D721Med (cell line): ENCODE measurements at places on chromosomes 7 and 10.

GRCh38 chr7:29442146-29442545 is 121.5 kb upstream of the PRR15 start:
- no peak for DNase-seq

- DNase-seq: no peak
Observed at GRCh38 chr7:121054925-121055324, 66.4 kb downstream of the CPED1 start.

DNA sequence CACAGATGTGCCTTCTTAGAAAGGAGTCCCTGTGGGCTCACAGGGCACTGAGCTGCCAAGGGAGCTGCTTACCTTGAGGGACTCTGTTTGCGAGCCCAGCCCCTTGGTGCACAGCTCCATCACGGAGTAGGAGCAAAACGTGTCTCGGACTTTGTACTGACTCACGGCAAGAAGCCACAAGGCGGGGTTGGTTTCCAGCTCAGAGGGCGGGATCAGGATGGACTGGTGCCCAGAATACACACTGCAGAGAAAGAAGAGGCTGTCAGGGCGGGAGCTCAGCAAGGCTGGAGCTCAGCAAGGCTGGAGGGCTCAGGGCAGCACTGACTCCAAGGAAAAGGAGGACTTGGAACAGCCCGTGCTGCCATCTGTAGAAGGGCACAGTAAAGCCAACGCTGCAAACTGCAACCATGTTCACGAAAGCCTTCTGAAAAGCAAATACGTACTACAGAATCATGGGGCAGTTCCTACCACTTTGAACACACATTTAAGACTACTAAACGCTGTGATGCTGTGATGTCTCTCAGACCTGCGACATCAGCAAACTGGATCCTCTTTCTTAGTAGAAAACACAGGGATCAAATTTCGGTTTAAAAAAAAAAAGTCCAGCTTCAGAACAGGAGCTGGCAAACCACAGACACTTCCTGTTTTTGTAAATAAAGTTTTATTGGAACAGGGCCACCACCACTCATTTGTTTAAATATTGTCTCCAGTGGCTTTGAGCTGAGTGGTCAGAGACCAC is 194.3 kb downstream of the ZMYND11 start:
- no peak for DNase-seq

GRCh38 chr10:69500864-69501468 is 49.7 kb downstream of the TSPAN15 start:
- no peak for DNase-seq

DNA sequence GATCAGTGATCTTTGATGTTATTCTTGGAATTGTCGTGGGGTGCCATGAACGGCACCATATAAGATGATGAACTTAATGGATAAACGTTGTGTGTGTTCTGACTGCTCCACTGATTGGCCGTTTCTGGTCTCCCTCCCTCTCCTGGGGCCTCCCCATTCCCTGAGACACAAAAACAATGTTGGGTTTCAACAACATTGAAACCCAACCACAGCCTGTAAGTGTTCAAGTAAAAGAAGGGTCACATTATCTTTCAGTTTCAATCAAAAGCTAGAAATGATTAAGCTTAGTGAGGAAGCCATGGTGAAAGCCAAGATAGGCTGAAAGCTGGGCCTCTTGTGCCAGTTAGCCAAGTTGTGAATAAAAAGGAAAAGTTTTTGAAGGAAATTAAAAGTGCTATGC is 19.5 kb downstream of the EN2 start:
- no peak for DNase-seq

- no peak for DNase-seq
Observed at GRCh38 chr7:96708872-96709271, 774 bp downstream of the SEM1 start.

DNA sequence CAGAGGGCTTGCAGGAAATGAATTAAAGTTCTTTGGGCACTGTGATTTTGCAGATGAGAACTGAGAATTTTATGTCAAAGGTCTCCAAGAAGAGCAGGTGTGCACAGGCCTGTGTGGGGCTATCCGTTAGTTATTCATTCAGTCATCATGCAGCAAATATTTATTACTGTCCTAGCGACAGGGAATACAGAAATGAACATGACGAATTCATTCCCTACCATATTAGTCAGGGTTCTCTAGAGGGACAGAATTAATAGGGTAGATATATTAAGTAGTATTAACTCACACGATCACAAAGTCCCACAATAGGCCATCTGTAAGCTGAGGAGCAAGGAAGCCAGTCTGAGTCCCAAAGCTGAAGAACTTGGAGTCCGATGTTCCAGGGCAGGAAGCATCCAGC is 2.9 kb upstream of the MMP21 start:
- DNase-seq: no peak

GRCh38 chr10:28241741-28242399 is 61.0 kb downstream of the MPP7 start:
- DNase-seq: no peak

DNA sequence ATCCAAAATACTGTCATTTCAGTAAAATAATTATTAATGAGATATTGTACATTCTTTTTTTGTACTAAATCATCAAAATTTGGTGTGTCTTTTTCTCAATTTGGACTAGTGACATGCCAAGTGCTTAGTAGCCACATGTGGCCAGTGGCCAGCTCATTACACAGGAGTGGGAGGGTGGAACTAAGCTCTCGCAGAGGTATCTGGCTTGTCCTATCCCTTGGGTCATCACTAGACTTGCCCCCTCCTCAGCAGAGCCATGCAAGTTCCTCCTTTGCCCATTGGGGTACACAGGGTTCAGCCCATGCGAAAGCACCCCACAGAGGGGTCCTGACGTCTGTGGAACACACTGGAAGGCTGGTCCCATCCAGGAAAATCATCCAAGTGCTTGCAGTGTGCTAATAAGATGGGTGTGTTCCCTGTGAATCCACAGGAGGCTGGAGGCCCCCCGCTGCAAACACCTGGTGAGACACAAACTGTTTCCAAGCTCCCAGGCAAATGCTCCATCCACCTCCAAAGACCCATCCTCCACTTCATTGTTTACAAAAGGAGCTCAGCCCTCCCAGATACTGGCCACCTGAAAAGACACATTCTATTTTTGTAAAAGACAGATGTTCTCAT is 1.3 kb downstream of the ARHGAP22 start:
- no peak for DNase-seq

DNA sequence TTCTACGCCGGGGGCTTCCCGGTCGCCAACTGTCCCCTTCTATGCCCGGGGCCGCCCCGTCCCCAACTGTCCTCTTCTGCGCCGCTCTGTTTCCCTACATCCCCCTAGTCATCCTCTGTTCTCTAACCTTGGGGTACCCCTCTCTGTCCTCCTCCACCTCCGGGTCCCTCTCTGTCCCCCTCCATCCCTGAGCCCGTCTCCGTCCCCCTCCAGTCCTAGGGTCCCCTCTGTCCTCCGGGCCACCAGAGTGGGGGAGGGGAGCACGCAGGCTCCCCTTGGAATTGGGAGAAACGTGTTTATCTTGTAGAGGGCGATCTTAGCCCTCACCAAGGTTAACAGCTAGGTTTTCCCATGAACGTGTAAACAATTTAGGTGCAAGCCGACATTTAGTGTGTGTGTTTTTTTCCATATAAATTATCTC is 852 bp upstream of the KLF6 start:
- DNase-seq: no peak

- DNase-seq: no peak
Observed at GRCh38 chr10:90819911-90820310, 37.9 kb downstream of the HTR7 start.

GRCh38 chr10:79143879-79144278 is 75.1 kb downstream of the ZMIZ1 start:
- peak; percentile 80 for DNase-seq

DNA sequence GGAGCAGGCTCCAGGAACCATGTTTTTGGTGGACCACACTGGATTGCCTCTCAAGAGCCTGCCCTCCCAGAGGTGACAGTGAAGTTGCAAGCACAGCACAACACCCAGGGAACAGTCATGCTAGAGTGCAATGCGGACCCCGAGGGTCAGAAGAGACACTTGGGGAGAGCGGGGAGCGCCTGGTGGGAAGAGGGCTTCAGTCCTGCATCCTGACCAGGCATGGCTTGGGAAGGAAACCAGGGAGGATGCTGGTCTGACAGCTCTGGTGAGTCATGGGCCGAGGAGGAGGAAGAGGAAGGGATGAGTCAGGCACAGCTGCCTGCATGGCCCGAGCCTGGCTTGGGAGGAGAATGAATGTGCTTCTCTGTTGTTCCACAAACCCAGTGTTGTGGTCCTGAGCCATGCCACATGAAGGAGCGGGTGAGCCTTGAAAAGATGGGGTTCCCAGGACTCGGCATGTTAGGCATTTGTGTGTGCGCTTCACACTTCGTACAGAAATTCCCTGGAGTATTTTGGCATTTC is 29.5 kb upstream of the ANKRD2 start:
- DNase-seq: no peak
